ENCODE measurements at places on chromosomes 11 and 22.

GRCh38 chr11:58028687-58029411 is 1.9 kb upstream of the OR6Q1 start:
- peak; percentile 14 for DNase-seq

GRCh38 chr11:73379189-73379880 is 3.1 kb downstream of the RELT start:
- no peak for DNase-seq

DNA sequence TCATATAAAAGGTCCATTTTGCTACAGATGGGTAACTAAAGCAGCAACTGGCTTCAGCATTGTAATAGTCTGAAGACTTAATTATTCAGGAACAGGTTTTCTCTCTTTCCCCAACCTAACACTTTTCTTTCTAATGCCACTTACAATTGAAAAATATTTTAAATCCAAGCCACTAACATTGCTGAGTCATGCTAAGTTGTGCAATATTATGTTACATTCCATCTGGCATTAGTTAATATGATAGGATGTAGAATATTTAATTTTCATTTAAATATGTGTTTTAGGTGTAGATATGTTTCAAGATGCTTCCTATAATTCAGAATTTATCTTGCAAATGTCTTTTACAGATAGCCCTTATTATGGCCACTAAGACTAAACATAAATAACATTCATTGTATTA is 98.6 kb downstream of the KIF18A start:
- no peak for DNase-seq

DNA sequence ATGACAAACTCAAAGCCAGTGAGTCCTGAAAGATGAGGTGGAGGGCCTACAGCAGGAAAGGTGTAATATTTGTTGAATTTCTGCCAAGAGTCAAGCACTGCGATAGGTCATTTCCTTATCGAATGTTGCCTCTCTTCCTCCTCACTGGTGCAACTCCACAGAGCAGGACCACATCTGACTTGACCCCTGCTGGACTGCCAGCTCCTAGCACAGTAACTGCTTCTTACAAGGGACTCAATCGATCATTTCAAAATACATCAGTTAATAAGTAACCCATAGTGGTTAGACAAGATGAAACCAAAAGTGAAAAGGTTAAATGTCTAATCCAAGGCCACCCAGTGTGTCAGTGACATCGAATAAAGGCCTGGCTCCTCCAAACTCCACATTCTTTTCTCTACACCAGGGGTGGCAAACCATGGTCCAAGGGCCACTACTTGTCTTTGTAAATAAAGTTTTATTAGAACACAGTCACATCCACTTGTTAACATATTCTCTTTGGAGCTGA is 98.5 kb upstream of the CSNK2A3 start:
- DNase-seq, result no peak

DNA sequence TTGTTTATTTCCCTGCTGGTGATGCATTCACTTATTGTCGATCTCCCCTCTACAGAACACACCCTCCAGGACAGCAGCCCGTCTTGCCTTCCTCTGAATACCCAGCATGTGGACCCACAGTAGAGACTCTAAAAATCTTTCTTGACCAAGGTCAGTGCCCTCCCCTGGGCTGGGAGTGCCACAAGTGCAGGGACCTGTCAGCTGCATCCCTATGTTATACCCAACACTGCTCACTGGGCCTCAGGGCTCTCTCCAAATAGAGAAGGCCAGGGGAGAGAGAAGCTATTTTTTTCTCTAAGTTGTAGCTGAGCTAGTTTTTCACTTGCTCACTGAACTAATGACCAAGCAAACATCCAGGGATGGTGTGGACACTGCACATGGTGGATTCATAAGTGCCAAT is 9.8 kb downstream of the KCNJ1 start:
- DNase-seq, result no peak

DNA sequence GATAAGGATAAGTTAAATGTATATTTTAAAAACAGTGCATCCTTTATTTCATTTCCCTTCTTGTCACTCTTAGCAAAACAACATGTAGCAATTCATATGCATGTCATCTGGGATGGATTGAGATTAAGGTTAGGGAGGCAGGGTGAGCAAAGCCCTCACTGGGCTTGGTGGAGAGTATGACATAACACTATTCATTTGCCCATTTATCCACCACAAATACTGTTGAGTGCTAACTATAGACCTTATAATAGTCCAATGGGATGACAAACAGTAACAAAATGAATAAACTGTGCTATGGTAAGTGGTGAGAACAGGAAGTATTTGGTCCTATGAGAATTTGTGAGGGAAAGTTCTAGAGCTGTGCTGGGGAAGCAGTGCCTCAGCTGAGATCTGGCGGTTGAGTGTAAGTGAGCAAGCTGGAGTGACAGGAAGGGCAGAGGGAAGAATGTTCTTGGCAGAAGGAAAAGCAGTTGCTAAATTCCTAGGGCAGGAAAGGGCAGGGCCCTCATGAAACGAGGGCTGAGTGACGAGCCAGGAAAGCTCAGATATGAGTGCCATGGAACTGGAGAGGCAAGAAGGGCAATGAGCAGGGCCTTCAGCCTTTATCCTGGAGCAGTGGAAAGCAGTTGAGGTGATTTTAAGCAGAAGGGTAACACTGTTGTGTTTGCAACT is 6.7 kb downstream of the HSD17B12 start:
- DNase-seq, result no peak

- no peak for DNase-seq
Measured at GRCh38 chr11:104338186-104338585, 174.2 kb upstream of the PDGFD start.

GRCh38 chr11:73784734-73785133 is 2.9 kb upstream of the MRPL48 start:
- DNase-seq, result no peak

GRCh38 chr22:38051261-38051660 is 5.9 kb upstream of the PICK1 start:
- DNase-seq, result no peak

GRCh38 chr11:102287964-102288724 is 29.1 kb upstream of the BIRC3 start:
- DNase-seq, result peak; percentile 82

DNA sequence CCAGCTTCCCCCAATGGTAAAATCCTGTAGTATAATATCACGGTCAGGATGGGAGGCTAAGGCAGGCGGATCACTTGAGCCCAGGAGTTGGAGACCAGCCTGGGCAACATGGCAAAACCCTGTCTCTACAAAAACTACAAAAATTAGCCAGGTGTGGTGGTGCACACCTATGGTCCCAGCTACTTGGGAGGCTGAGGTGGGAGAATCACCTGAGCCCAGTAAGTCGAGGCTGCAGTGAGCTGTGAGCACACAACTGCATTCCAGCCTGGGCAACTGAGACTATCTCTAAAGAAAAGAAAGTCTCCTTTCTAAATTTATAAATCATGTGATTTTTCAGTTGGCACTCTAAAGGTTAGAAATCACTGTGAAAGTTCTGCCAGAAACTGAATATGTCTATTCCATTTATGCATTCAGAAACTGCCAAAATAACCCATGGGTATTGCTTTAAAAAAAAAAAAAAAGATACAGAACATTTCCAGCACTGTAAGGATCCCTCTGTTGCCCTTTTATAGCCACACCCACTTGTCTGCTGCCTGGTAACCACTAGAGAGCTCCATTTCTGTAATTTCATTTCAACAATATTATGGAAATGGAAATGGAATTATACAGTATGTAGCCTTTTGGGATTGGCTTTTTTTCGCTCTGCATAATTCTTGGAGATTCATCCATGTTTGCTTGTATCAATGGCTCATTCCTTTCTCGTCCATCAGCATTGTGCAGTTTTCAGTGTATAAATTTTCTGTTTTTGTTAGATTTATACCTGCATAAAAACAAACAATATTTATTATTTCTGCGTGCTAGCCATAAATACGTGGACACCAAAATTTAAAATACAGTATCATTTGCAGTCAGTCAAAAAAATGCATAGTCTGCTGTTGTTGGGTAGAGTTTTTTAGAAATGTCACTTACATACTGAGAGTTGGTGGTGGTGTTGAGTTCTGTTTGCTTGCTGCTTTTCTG is 9.4 kb downstream of the CDC45 start:
- peak; percentile 5 for DNase-seq

- DNase-seq, result no peak
Measured at GRCh38 chr11:46712874-46713576, 6.0 kb upstream of the F2 start.

DNA sequence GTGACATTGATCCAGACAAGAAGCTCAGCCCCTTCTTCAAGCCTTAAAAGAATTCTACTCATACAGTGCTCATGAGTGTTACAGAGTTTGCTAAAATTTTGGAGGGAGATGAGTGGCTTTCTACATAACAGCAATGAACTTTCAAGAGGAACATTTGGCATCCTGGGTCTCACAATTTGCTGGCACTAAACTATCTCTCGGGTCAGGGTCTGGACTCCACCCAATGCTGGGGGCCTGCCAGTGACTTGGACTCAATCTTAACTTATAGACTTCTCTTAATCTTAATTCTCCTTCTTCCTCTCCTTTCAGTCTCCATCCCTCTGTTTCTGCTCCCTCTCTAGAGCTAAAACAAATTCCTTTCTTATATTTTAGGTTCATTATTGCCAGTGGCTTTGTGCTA is 317.9 kb downstream of the TMEM135 start:
- no peak for DNase-seq

- DNase-seq, result peak; percentile 28
Measured at GRCh38 chr22:32144496-32145274, 14.4 kb downstream of the C22orf42 start.

DNA sequence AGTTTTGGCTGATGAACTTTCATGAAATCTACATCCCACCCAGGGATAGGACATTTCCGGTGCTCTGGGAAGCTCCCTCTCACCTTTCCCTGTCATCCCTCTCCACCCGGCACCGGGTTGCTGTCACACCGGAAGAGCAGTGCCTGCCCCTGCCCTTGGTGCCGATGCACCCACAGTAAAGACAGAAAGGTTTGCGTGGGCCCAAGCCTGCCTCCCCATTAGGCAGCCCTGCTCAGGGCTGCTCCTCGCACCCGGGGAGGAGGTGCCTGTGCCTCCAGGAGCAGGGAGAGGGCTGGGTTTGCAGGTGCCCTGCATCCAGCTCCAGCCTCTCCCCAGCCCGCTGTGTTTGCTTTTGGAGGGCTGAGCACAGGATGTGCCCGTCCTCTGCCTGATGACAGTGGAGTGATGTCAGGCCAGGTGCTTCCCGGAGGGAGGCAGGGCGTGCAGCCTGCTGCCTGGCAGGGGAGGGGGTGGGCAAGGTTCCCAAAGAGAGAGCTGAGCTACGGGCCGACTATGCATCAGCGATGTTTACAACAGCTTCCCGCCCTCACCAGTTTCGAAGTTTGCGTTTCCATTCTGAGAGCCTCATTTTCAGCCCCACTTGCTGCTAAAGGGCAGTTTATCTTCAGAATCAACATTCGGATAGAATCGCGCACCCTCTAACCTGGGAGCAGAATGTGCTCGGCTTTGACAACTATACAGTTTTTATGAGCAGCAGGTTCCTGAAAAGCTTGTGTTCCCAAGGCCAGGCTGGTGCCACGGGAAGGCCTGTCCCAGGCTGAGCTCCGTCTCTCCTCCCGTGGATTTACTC is 83.2 kb upstream of the CLDN5 start:
- DNase-seq, result peak; percentile 42
